Activated CD4-positive, alpha-beta T cell treated with anti-CD3 and anti-CD28 coated beads, Interleukin-2, amount 50 U/mL, for 16 hours (primary cell): ENCODE measurements at places on chromosomes 16 and 17.

- no peak for DNase-seq
Observed at GRCh38 chr17:64773836-64774761, 112.0 kb upstream of the SMURF2 start.

DNA sequence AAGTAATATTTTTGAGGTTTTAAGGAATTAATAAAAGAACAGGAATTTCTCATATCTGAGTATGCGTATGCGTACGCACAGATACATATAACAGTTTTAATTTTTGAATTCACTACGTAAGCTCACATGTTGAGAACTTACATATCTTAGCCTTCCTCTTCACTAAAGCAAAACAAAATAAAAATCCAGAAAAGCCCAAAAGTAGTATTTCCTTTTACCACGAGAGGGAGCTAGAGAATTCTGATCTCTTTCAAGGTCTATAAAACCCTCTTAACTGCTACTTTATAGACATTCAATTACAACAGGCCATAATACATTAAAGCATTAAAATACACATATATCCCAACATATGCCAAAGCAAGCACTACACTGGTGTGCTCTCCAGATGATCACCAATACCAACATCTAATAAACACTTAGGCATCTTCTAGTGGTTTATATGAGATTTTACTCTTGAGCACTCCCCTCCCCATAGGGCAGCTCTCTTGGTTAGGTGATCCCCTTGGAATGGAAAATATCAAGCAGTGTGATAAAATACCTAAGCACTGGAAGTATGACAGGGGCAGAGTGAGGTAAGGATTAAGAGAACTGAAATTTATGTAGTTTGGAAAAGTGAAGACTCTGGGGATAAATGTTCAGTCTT lies 94.0 kb downstream of the SKAP1 start:
- DNase-seq: peak; percentile 64

DNA sequence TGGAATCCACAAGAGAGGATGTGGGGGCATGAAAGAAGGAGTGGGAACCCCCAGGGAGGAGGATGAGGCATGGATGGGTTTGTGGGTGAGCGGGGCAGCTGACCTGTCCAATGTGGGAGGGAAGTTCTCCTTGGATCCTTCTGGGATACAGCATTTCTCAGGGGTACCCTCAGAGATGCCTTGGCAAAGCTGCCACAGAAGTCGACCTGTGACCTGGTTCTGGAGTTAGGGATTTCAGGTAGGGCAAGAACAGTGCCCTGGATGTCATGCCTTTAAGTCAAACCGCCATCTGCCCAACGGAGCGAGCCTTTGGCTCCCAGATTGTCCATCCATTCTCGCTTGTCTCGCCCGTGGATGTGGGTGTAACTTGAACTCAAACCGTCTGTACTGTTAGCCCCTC lies 30.0 kb downstream of the WSCD1 start:
- DNase-seq: no peak

- no peak for DNase-seq
Observed at GRCh38 chr17:9071811-9072498, 50.6 kb downstream of the NTN1 start.

GRCh38 chr16:6111390-6111789 lies 1013.8 kb upstream of the EEF2KMT start:
- no peak for DNase-seq

DNA sequence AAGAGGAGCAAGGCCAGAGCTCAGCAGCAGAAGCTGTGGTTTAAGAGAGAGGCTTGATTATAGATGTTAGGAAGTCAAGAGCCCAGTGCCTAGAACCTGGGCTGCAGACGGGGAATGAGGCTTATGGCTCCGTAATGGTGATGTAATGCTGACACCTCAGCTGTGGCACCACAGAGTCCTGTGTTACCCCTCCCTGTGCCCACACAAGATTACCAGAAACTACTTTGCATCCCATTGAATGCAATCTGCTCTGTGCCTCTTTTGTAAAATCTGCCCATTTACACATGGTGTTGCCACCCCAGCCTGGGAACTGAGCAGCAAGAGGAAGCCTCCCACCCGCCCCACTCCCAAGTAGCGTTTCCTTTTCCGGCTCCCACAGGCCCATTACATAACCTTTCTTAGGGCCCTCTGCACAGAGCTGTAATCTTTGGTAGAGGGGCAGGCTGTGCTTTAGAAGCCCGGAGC lies 57.0 kb downstream of the PITPNC1 start:
- DNase-seq: peak; percentile 62

DNA sequence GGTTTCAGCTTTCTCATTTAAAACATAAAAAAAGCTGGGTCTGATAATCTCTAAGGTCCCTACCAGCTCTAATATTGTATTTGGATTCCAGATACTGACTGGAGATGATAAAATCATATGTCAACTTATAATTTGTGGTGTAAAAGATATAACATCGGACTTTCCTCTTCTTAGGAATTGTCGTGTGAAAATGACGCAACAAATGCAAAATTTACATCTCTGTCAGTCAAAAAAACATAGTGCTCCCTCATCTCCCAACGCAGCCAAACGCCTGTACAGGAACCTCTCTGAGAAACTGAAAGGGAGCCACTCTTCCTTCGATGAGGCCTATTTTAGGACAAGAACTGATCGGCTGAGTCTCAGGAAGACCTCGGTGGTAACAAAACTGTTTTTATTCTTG lies 197.3 kb downstream of the ANKFN1 start:
- DNase-seq: no peak

- no peak for DNase-seq
Observed at GRCh38 chr17:80895366-80895765, 96.3 kb upstream of the CHMP6 start.

DNA sequence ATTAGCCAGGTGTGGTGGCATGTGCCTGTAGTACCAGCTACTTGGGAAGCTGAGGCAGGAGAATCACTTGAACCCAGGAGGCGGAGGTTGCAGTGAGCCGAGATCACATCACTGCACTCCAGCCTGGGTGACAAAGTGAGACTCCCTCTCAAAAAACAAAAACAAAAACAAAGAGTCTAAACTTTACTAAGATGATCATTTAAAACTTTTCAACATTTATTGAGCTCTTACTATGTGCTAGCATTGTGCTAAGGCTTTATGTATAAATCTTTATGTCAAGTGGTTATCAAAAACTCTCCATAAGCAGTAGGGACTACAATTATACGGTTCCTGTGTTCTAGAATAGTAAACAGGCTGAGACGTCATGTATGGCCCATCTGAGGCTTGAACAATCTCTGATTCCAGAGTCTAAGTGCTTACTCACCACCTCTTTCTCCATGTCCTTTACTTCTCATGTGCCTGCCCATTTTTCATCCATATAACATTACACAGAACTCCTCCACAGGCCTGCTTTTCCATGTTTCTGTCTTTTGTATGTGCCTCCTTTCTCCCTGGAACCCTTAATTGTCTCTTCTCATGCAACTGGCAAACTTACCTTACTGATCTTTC lies 66.7 kb downstream of the NUP88 start:
- DNase-seq: no peak

DNA sequence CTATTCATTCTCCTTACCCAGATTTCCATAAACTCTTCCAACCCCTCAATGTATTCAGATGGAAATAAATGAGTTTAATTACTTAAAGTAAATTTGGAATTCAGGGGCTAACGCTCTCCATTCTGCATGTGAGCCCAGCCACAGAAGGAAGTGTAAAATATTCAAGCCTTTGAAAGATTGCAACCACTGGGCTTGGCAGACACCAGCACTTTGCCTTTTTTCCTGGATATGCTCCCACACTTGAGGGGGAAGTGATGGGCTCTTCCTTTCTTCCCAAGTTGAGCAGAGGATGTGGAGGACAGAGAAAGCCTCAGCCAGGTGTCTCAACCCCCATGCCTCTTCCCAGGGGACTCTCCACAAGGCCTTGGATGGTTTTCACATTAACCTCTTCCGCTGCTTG lies 825.1 kb upstream of the EEF2KMT start:
- DNase-seq: no peak

GRCh38 chr16:48054881-48055601 lies 100.8 kb downstream of the ABCC12 start:
- DNase-seq: peak; percentile 45

- no peak for DNase-seq
Observed at GRCh38 chr17:44002141-44002848, 2.1 kb upstream of the NAGS start.

DNA sequence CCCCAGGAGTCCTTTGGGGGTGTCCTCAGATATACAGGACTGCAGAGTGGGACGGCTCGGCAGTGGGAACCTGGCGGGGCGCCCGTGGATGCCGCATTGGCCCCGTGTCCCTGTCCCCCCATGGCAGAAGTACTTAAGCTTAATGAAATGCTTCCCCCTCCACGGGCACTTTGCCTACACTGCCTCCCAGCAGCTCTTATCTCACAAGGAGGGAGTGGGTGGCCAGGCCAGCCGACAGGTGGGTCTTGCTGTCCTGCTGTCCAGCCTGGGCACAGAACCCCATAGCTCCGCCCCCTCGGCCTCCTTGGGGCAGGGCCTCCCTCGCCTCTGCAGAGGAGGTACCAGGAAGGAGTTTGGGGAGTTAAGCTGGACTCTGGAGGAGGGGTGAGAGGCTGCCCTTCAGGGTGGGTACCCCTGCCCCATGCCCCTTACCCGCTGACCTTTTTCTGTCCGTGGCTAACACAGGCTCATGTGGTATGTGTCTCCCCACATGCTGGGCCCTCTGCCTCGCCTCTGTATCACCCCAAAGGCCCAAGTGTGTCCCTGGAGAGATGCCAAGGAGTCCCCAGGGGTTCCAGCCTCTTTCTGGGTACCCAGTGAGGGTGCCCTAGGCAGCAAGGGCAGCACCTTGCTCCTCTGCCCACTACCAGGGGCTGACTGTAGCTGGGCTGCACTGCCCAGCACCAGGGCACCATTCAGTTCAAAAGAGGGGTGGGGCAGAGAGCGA lies 8.7 kb downstream of the THRA start:
- no peak for DNase-seq

DNA sequence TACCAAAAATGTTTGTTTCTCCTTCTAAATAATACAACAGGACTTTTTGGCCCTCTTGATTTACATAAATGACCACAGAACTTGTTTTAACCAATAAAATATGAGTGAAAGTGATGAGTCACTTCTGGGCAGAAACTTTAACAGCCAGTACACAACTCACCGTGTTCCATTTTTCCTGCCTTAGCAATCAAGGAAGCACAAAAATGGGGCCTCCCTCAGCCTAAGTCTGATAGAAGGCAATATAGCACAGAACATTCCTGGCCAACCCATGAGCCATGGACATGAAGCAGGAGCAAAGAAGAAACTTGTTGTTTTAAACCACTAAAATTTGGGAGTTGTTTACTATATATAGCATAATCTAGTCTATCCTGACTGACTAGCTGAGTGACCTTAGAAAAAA lies 61.1 kb upstream of the MTMR4 start:
- no peak for DNase-seq

DNA sequence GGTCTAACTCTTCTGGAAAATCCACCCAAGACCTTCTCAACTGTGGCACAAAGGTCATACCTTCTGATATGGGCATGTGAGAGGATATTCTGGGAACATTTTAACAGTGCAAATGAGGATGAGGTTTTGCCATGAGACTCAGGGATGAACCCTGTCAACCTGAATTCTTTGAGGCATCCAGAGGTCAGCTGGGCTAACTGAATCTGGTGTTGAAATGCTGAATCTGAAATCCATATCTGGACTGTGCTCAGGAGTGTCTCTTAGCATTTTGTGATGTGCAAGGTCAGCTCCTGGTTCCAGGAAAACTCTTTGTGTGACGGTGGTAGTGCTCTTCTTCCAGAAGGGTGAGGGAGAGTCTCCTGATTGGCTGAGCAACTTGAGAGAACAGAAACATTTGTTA lies 276.0 kb upstream of the SALL1 start:
- DNase-seq: no peak

DNA sequence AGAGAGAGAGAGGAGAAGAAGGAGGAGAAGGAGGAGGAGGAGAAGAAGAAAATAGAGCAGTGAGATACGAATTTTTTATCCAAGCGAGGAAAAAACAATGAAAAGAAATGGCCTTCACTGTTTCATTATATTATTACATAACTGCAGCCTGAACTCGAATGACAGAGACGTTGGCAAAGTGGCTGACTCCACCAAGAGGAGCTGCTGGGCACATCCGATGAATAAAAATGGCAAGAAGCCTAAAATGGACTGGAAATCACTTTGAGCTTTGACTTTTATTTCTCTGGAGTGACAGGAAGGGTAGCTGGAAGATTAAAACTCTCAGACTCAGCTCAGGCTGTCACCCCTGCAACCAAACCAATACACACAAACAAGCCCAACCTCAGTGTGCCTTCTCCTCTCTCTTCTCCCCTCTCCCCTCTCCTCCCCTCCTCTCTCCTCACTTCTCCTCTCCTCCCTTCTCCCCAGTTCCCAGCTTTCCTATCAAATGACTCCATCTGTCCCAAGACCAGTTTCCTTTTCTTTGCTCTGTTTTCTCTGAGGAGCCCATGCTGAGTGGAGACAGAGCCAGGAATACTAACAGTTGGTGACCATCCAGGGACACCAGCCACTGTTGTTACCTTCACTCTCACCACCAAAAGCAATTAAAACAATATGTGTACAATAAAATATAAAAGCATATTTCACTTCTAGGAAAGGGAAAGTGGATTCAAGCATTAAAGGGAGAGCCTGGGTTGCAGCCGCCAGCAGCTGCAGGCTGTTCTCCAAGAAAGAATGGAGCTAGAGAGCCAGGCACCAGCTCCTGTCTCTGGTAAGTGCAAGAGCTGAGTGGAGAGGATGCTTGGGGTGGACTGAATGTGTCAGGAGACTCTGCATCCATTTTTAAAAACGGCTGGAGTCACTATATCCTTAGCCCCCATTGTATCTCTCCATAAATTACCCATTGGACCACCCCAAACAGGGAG lies 51.2 kb downstream of the SOX9 start:
- DNase-seq: no peak

DNA sequence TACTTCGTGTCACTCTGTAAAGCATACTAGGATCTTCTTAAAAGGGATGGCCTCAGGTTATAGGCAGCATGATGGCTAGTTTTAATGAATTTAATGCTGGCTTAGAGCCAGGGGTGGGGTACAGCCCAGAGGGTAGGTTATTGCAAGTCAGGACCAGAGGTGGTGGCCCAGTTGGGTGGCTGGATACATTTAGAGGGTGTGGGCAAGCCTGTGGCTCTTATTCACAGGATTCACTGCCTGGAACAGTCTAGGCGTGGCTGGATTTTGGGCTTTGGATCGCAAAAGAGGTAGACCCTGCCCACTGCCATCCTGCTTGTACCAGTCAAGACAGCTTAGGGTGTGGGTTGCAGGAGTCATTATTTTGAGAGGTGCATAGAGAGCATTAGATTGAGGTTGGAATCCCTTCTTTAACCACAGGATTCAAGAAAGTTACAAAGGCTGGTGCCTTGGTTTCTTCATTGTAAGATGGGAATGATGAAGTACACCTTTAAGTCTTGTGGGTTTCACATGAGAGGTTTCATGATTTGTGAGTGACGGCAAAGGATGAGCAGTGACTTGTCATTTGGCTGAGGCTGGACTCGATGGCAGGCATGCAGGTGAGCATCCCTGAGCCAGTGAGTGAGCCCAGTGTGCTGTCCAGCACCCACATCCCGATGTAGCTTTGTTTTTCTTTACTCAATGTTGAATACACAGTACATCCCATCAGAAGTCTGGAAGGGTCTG lies 85.2 kb downstream of the KSR1 start:
- no peak for DNase-seq

DNA sequence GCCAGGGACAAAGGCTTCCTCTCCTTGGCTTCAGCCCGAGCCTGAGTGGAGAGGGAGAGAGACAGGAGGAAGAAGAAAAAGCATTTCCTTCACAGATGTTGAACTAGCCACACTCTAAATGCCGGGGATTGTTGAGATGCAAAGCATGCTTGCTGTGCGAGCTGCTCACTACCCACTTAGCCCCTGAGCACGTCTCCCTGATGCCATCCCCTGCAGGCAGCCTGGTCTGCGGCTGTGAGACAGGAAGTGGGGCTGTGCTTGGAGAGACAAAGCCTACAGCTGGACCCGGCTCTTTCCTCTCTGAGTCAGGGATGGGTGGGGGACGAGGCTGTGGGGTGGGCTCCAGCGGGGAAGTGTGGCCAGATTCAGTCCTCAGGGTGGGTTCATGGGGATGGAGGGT lies 13.7 kb downstream of the WNT9B start:
- DNase-seq: no peak
